Activated gamma-delta T cell treated with anti-CD3 and anti-CD28 coated beads, Interleukin-2, amount 50 U/mL, for 16 hours (primary cell): ENCODE measurements at places on chromosomes 1 and 21.

GRCh38 chr1:47650611-47651010 is 212.8 kb downstream of the FOXD2 start:
- no peak for DNase-seq

DNA sequence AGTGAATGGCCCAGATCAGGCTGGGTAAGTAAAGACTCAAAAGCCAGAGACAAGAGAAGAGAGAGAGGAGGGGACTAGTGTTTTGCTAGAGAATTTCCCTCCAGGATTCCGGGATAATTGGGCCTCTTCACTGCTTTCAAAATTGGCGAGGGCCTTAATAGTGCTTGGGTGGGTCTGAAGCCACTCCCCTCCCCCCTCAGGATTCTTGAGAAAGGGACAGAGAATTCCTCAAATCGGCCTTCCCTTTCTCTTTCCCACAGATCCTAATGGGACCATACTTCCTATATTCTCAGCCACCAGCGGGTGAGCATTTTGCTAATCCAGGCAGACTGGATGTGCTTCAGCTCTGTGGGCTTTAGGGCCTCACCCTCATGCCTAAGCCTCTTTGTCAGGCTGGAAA is 11.9 kb downstream of the SFN start:
- DNase-seq = no peak

GRCh38 chr1:38296047-38296446 is 249.5 kb upstream of the POU3F1 start:
- DNase-seq = no peak

DNA sequence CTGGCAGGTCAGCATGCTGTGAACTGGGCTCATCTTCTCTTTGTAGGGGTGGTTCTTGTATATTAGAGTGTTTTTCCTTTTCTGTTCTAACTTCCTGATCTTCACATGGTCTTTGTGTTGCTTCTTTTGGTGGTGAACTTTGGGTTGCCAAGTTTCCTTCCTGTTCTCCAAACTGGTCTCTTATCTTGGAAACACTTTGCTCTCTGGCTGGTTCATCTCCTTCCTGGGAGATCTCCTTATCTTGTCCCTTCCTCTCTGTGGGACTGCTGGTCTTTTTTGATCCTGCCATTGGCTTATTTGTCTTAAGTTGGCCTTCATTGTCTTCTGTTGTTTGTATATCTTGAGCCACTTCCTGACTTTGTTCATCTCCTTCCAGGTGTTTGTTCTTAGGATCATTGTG is 2.1 kb downstream of the TCHHL1 start:
- DNase-seq = no peak

DNA sequence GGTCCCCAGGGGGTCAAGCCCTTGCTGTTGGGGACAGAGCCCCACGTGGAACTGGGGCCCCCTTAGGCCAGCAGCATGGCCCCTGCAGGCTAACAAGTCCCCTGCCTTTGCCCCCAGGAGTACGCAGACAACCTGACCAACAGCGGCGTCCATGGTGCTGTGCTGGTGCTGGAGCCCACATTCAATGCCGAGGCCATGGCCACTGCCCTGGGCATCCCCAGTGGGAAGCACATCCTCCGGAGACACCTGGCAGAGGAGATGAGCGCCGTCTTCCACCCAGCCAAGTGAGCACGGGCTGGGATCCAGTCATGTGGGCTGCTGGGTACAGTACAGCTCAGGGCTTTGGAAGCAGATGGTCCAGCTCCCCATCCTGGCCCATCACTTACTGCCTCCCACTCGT is 49.6 kb upstream of the TMEM51 start:
- no peak for DNase-seq

GRCh38 chr1:80385650-80386049 is 1379.1 kb upstream of the ADGRL4 start:
- no peak for DNase-seq

GRCh38 chr1:40372658-40373322 is 737 bp upstream of the SMAP2 start:
- DNase-seq = no peak

- DNase-seq = no peak
These were observed 566.4 kb downstream of the AJAP1 start for GRCh38 chr1:5220821-5221220.

GRCh38 chr1:1895456-1896336 is 4.8 kb upstream of the GNB1 start:
- no peak for DNase-seq

GRCh38 chr21:19276665-19277064 is 873.1 kb upstream of the TMPRSS15 start:
- DNase-seq = no peak

DNA sequence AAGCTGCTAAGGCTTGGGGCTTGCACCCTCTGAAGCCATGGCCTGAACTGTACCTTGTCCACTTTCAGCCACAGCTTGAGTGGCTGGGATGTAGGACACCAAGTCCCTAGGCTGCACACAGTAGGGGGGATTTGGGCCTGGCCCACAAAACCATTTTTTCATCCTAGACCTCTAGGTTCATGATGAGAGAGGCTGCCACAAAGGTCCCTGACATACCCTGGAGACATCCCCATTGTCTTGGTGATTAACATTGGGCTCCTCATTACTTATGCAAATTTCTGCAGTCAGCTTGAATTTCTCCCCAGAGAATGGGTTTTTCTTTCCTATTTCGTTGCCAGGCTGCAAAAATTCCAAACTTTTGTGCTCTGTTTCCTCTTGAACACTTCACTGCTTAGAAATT is 26.3 kb upstream of the CHODL start:
- no peak for DNase-seq

DNA sequence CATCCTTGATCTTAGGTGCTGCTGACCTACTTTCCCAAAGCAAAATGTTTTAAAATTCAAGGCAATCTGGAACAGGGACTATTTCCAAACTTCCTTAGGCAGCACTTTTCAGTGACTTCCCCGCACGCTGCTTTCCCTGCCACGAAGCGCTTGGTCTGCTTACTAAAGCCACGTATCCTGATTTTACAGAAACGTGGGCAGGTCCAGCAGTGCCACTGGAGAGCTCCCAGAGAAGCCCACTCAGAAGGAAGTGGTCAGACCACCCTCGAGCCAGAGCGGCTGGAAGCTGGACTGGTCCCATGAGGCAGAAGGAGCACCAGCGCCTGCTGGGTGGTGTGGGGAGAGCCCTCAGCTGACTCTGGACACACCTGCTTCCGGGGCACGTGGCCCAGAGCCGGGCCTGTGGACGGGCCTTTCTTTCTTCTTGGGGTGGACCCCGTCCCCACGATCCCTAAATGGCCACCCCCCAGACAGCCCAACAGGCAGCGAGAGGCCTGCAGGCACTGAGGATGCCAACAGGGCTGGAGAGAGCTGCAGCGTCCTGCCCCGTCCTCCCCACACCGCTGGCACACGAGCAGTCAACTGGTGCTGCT is 23.2 kb downstream of the PTTG1IP start:
- DNase-seq = no peak

GRCh38 chr1:24266998-24267397 is 52.2 kb upstream of the GRHL3 start:
- no peak for DNase-seq

- no peak for DNase-seq
These were observed 52.2 kb upstream of the KIAA1614 start for GRCh38 chr1:180860535-180860934.

GRCh38 chr21:18430341-18430740 is 26.8 kb upstream of the TMPRSS15 start:
- no peak for DNase-seq
